SW 1271 (cell line): ENCODE measurements at places on chromosomes 16 and 17.

GRCh38 chr17:2181206-2181896 lies 122.2 kb downstream of the SMG6 start:
- no peak for DNase-seq

DNA sequence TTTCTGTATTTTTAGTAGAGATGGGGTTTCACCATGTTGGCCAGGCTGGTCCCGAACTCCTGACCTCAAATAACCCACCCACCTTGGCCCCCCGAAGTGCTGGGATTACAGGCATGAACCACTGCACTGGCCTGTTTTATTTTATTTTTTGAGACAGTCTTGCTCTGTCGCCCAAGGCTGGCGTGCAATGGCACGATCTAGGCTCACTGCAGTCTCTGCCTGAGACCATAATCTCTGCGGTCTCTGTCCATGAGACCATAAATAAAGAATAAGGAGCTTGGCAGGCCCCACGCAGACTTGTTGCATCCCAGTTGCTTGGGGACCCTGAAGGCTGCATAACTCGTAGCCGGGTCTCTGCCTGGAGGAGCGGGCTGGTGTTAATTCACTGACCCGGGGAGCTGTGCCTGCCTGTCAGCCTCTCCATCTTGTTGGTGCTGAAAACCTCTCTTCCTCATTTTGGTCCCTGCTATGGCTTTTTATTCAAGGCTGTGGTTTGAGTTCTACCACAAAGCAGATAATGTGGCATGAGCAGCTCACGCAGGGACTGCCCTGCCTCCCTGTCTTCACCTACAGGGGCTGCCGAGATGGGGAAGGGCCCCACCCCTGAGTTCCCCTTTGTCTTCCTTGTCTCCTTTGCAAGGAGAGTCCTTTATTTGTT lies 82.1 kb downstream of the MSI2 start:
- no peak for DNase-seq

DNA sequence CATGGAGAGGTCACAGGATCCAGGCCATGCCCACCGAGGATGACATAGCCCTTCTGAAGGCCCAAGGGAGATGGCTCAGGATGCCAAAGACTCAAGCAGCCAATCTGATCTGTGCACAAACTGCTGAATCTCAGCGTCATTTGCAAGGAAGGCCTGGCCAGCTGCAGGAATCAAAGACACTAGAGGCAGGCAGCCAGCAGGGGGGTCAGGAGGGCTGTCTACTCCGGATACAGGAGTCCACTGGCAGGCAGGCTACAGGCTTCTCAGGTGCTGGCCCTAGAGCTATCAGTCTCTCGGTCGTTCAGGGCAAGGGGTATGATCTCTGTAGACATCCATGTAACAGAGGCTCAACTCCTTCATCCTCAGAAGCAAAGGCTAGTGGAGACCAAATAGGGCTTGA lies 1735.3 kb downstream of the TP53TG3F start:
- no peak for DNase-seq

DNA sequence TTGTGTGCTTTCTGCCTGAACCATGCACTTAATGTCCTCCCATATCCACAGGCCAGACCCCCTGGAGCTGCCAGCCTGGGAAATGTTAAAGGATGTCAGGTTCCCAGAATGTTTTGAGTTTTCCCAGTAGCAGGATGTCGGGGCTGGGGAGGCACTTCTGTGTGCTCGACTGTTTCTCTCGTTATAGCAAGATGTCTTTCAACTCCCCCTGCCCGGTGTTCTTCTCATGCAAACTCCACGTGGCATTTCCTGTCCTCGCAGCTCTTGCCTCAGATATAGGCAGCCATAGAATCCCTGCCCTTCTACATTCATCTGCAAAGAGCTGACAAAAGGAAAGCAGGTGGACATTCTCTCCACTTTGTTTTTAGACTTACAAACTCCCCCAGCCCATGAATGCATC lies 457.2 kb upstream of the CDH11 start:
- no peak for DNase-seq

GRCh38 chr17:38459567-38459966 lies 31.3 kb downstream of the ARHGAP23 start:
- no peak for DNase-seq

DNA sequence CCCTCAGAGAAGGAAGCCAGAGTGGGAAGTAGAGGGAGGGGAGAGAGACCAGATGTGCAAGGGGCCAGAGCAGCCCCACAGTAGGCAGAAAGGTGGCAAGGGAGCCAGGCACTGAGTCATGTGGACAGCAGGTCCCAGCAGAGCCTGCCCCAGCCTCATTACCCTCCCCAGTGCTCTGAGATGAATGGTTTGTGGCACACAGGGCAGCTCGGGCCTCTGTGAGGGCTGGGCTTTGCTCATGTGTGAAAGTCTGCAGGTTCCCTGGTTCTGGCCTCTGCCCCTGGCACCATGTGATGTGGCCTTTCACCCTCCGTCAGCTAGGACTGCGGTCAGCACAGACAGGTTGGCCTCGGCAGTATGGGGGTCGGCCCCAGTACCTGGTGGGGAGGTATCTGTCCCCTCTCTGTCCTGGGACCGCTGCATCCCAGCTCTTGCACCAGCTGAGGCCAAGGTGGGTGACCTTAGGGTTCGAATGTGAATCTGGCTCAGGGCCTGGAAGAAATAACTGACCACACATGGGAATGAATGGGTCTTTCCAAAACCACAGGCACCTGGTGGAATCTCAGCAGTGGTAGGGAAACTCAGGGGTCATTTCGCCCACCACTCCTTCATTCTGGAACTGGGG lies 8.9 kb downstream of the LRRC75A start:
- no peak for DNase-seq

DNA sequence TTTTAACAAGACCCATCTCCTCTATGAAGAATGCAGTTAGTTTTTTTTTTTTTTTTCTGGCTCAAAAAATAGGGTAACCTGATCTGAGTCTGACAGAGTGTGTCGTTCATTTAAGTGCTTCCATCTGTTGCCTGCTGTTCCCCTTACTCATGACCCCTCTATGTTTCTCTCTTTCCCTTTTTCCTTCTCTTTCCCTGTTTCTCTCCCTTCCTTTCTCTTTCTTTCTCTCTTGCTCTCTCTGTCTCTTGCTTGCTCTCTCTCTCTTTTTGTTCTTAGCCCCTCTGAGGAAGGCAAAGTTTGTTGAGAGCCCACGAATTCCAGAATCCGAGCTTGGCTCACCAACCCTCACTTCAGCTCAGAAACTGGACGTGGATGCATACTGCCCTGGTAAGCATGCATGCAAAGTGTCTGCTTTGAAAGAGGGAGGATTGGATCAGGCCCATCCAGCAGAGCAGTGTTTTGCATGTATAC lies 185.0 kb downstream of the TANC2 start:
- no peak for DNase-seq

GRCh38 chr16:78407191-78407590 lies 307.7 kb downstream of the WWOX start:
- no peak for DNase-seq

DNA sequence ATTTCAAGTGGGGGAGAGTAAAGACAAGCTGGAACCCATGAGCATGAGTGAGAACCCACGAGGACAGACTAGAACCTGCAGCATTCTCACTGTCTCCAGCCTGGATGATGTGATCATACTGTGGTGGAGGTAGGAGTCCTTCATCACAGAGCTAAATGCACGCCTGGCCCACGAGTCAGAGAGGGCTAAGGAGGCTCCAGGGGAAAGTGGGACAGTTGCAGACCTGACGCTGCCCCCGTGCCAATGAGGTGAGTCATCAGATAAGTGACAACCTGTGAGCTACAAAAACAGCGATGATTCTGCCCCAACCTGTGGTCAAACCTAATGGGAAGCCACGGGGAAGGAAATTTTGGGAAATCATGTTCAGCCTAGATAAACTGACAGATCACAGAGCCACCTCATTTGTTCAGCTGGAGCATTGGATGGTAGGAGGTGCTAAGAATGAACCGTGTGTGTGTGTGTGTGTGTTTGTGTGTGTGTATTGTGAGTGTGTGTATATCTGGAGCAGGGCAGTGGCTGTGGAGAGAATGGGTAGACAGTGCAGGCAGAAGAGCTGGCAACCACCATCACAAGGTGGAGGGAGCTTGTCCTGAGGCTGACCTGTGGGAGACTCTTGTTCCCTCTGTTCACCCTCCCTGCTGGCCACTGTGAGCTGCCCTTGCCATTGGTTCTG lies 131.8 kb downstream of the UTP18 start:
- no peak for DNase-seq

- no peak for DNase-seq
These were observed 11.7 kb downstream of the ZNHIT3 start for GRCh38 chr17:36498155-36498554.

DNA sequence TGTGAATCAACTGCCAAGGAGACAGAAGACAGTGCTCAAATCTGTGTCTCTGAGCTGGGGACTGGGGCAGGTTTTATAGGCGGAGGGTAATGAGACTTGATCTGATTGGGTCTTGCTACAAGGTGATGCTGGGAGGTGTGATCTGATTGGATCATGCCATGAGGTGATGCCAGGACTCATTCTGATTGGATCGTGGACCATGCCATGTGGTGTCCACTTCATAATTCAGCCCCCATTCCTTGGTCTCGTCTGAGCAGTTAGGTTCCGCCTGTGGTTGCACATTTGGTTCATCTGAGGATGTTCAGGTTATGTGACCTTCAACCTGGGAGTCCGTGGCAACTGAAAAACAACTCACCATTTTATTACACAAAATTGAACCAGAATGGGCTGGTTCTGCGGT lies 41.0 kb downstream of the OTOA start:
- DNase-seq, result no peak

DNA sequence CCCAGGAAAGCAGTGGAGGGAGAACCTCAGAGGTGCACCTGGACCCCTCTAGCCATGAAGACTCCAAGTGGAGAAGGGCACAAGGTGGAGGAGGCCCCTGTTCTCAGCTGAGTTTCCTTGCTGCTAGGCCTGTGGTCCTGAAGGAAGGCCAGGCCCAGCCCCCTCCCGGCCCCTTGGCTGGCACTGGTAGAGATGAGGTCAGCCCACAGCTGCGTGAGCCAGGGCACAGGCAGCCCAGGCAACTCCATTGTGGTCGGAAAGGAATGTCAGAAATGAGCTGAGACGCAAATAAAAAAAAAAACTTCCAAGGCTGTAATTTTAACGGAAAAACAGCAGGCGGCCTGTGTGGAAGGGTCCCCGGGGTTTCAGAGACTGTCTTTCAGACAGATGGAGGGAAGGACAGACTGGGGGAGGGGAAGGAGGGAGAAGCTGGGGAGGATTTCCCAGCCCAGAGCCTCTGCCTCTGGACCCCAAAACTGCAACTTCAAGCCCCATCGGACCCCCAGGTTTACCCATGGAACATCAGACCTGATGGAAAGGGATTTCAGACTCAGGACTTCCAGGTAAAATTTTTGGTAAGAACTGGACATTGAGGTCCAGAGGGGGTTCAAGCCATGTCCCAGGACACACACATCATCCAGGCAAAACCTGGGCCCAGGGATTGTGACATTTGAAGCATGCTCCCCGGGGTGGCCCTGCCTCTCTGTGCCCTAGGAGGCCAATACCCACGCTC lies 25.6 kb upstream of the MRPS23 start:
- DNase-seq, result peak; percentile 95

- no peak for DNase-seq
These were observed 6.8 kb downstream of the PLCD3 start for GRCh38 chr17:45125509-45125908.

- peak; percentile 81 for DNase-seq
These were observed at the start of gene TP53I13 for GRCh38 chr17:29568331-29569244. TP53I13 (plus strand) TSS chr17:29568701; CDS start chr17:29568759, 58 bp downstream.

- no peak for DNase-seq
These were observed 133.4 kb downstream of the MAP2K6 start for GRCh38 chr17:69547947-69548346.

DNA sequence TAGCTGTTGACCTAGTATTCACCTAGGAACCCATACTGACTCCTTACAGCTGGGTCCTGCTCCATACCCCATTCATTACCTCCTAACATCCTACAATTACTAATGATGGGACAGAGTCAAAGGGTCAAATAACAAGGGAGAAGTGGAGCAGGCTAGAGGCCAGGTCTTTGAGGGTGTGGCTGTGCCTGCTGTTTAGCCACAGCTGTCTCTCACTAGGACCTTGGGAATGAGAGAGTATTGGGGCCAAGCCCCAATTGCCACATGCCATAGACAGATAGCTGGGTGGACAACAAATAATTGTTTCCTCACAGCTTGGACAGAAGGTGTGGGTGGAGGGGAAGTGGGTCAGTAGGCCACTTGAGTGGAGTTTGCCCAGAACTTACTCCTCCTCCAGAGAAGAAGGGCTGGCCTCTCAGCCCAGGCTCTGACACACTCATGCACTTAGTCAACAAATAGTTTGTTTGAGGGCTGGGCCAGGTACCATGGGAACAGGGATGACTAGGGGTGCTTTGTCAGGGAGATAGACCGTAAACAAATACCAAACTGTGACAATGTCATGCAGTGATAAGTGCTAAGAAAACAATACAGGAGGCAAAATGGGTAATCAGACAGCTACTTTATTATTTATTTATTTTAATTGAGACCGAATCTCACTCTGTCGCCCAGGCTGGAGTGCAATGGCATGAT lies 10.2 kb upstream of the CENPT start:
- peak; percentile 73 for DNase-seq

- no peak for DNase-seq
These were observed 38.0 kb upstream of the CPHXL start for GRCh38 chr16:75764154-75764768.

- no peak for DNase-seq
These were observed 75.3 kb downstream of the KSR1 start for GRCh38 chr17:27531469-27531961.

DNA sequence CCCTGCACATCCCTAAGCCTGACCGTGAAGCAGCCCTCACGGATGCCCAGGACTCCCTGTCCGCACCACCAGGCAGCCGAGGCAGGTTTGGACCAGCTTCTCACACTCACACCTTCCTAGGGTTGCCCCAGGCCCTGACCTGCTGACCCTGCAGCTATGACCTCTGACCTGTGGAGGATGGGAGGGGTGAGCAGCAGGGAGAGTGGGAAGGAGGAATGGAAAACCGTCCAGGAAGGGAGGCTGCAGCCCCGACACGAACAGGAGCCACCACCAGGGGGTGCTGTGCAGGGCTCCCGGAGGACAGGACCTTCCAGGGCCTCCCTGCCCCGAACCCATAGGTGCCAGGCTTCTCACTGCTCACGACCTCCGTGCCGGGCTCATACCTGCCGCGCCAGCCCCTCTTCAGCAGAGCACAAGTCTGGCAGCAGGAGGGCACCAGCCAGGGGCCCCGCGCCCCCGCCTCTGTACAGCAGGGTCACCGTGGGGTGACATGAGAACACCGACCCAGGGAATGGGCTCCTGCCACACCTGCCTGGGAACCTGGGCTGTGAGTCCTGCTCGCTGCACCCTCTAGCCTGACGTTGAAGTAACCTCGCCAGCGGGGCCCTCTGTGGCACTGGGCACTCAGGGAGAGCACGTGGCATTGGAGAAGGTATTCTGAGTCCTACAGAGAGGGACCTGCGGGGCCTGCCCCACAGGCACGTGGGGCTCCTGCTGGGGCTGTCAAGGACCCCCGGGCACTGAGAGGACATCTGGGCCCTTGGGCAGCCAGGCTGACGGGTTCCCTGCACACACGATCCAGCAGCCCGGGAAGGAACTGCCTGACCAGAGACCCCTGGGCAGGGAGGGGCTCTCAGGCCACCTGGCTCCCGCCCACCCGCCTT lies 37.6 kb downstream of the CTU2 start:
- peak; percentile 47 for DNase-seq

- no peak for DNase-seq
These were observed 27.4 kb upstream of the CACNA1H start for GRCh38 chr16:1125471-1125870.
